ENCODE measurements at places on chromosomes 11 and 22.
A peak's percentile ranks its signal among the peaks of the same experiment; 100 is the strongest.

- no peak for DNase-seq
Measured at GRCh38 chr22:49996518-49997250, 15.9 kb downstream of the IL17REL start.

GRCh38 chr11:20639688-20640087, 29.7 kb upstream of the NELL1 start:
- no peak for DNase-seq

DNA sequence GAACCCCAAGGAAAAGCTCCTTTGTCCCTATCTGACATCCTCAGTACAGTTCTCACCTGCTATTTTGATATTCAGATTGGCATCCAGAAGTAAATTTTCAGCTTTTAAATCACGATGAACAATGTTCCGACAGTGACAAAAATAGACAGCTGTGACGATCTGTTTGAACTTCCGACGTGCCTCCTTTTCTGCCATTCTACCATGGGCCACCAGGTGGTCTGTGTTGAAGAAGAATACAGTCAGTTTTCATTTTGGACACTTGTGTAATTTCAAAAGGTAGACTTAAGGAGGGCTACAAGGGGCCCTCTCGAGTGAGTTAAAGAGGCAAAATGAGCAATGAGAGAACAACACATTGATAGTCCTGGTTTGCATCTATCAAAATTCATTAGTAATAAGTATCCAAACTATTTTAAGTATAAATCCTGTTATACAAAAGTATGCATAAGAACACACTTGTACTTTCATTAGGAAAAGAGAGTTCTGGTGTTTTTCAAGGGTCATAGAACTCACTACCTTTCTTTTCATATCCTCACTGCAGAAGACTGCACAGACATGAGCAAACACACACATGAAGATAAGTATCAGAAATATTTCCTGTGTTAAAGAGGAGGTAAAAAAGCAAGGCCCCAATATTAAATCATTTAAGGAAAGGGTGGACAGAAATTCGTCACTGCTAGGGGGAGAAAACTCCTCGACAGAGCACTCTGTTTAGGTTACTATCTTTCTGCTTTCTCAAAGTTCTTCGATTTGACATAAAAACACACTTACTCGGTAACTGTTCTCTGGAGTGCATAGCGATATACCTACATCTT, 89.9 kb upstream of the APOA1 start:
- DNase-seq, result no peak

DNA sequence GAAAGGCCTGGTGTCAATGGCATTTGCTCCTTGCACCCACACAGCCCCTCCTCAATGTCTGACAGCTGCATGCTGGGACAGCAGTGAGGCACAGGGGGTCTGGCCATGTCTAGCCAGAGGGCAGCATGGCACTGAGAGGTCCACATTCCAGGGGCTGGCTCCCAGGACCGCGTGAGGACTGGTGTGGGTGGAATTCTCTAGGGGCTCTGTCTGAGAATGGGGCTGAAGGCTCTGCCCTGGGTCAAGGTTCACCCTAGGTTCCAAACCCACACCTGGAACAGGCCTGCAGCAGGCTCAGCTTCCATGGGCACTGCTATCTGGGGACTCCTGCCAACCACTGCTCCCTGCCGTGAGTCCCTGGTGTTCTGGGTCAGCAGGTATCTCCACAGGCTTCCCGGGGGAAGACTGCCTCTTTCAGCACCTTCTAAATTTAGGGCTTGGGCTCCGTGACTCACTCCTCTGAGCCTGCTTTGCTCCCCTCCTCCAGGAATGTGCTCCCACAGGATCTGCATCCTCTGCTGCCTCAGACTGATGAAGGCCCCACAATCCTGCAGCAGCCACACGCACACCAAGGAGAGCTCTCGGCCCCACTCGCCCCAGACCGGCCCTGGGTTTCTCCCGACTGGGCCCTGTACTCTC, 4.2 kb downstream of the STARD10 start:
- DNase-seq, result no peak

- DNase-seq, result no peak
Measured at GRCh38 chr11:1119604-1120146, 38.1 kb upstream of the MUC5AC start.

DNA sequence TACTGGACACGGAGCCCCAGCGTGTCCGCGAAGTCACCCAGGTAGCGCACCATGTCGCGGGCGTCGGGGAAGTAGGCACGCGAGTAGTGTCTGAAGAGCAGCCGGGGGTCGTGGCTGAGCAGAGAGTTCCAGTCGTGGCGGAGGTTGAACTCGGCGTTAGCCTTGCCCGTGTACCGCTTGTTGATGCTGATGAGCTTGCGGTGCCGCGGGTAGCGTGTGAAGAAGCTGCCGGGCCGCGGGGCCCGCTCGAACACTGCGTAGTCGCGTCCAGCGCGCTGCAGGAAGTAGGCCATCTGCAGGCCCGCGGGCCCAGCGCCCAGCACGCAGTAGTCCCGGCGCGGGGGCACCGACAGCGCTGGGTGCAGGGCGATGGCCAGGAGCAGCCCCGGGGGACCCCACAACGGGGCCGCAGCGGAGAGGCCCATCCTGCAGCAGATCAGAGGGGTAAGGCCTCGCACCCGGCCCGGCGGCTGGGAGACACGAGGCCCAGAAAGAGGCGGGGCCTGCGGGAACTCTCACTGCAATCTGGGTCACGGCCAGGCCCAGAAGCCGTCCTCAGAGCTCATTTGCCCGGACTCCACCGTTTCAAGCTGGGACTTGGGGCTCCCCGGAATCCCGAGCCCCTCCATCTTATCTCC, 723 bp downstream of the FOXRED2 start:
- no peak for DNase-seq

DNA sequence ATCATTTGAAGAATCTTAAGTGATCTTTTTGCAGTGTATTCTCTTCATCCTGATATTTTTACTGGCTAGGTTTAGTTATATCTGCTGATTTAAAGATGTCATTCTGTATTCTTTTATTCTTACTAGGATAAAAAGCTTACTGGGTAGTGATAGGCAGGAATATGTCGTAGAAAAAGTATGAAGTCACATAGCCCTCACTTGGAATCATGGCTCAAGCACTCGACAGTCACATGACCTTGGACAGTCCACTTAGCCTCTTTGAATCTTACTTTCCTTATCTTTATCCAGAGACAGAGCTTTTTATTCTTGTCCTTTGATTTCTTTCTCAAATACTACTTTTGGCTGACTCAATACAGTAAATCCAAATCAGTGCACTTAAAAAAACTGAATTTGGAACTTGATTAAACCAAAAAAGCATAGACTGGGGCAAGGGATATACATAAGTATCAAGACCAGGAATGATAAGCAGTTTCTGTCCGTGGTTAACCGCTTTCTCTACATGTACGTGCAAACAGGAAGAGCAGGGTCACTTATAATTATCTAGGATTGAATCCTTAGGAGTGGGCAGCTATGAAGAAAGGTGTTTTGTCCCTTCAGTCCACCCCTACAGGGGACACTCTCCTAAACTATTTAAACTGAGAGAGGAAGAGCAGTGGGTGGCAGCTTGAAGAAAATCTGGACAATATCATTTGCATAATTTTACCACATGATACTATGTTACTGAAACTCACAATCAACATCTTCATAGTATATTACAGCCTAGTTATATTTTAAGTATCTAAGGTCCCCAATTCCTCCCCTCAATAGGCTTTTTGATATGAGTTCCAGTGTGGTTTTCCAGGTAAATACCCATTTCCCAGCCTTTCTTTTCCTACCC, 8.0 kb downstream of the MMP7 start:
- DNase-seq, result no peak

GRCh38 chr11:34204396-34205279, 99.2 kb downstream of the NAT10 start:
- no peak for DNase-seq

DNA sequence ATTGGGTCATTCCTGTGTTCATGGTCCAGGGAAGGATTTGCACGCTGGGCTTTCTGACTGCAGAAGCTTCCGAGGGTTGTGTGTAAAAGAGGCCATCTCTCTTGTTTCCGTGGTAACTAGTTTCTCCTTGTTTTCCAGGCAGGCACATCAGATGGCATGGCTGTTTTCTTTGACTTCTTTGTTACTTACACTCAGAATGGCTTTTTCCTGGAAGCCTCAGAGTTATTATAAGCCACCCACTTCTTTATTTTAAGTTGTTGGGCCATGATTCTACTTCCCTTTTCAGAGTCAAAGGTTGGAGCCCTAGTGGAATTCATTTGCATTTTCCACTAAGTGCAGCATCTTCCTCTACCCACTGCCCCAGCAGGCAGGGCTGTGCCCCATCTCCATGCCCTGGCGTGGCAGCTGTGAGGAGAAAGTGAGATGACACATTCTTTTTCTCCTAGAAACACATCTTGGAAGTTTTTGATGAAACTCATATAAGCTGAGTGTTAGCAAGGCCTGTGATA, 94.9 kb downstream of the PRR5L start:
- no peak for DNase-seq

GRCh38 chr11:111707039-111707690, 59.0 kb downstream of the PPP2R1B start:
- DNase-seq, result no peak

DNA sequence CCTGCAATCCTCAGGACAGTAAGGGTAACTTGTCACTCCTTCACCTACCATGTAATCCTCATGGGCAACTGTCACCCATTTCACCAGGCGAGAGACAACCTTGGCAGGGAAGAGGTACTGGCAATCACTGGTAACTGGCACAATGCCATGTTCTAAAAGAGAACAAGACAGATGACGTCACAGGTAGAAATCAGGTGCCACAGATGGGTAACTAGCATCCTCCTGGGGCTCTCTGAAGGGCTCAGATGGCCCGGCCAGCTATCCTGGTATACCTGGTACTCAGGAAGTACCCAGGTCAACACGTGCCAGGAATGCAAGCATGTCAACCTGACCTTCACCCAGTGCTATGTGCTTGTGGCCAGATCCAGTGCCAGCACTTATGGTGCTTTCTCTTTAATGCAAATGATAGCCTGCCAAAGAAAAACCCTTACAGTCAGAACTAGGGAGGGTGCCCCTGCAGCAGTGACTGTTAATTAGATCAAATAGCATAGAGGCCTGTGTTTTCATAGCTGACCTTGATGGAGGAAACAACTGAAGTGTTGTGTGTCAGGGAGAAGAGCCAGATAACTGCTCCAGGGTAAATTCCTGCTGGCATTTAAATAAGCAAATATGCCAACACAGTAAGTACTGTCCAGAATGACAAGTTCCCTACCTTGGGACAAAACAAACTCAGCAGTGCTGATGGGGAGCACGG, 36.2 kb downstream of the THOC5 start:
- DNase-seq, result peak; percentile 2

GRCh38 chr11:59009661-59010060, 70.4 kb downstream of the GLYATL1 start:
- no peak for DNase-seq

DNA sequence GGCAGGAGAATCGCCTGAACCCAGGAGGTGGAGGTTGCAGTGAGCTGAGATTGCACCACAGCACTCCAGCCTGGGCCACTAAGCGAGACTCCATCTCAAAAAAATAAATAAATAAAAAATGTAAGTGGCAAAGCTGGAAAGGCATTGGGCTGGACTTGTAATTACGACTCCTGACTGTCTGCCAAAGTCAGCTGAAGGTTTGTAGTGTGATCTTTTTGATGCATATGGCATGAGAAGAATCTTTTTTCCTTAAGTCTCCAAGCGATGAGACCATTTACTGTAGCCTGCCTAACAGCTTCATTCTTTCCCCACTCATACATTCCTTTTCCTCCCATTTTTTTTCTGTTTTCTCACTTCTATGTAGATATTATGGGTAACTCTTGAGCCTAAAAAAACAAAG, 24.8 kb downstream of the CTNND1 start:
- no peak for DNase-seq

- DNase-seq, result peak; percentile 5
Measured at GRCh38 chr11:65266210-65266609, 4.4 kb downstream of the POLA2 start.

- DNase-seq, result no peak
Measured at GRCh38 chr11:118283756-118284350, 19.8 kb upstream of the MPZL2 start.

- no peak for DNase-seq
Measured at GRCh38 chr11:117064275-117064674, 34.0 kb downstream of the SIK3 start.

DNA sequence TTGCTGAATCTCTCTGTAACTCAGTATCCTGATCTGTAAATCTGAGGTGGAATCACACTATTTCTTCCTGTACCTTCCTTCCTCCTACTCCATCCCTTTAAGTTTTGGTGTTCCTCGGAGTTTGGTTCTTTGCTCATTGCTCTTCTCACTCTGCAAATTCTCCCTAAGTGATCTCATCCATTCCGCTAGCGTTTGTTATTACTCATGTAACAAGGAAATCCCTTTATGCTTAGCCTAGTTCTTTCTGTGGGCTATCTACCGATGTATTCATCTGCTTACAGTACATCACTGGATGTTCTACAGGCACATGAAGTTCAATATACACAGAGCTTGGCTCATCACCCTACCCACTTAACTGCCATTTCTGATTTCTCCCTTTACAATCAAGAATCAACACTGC, 1.6 kb upstream of the CEP295 start:
- DNase-seq, result no peak

- no peak for DNase-seq
Measured at GRCh38 chr22:22248878-22249277, 4.3 kb downstream of the VPREB1 start.

- no peak for DNase-seq
Measured at GRCh38 chr11:60282286-60282685, 1.8 kb downstream of the MS4A4A start.

DNA sequence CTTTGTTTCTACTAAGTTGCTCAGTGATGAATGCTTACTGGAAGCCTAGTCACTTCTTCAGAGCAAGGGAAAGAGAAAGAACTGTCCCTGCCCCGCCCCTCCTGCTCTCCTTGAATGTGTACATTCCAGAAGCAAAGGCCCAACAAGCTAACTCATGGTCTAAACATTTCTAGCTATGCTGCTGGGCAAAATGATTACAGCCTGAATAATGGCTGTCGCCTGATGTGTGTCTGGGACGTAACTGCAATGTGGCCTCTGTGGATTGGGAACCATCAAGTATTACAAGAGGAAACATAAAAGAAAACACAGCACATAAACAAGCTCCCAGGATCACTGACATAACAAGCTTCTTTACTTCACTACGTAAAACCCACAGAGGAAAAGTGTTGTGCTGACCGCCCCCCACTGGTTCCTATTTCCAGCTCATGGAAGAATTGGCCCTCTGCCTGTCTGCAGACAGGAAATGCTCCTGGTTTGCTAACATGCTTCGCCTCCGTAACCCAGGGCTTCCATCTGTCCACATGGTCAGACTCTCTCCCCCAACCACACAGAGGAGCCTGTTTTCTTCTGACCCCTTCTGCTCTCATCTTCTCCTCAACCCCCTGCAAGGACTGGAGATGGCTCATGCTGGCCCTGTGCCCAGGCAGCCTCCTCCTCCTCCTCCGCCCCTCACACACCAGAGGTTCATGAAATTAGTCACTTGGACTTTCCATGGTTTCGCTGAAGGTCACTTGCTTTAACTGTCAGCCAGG, 187.2 kb downstream of the MAML2 start:
- no peak for DNase-seq
